ENCODE measurements at places on chromosomes 3 and 15. TPM values are rescaled to one million over a fixed set of nuclear protein-coding genes. Genes with fewer than 3 reads are reported as not detected.

IQCF2 gene
- not detected for total RNA-seq

- no peak for DNase-seq
These were observed 84.0 kb downstream of the DUT start for GRCh38 chr15:48415036-48415886.

RAP2B gene
- total RNA-seq, result 12.3 TPM

- no peak for DNase-seq
These were observed 357.5 kb upstream of the CADM2 start for GRCh38 chr3:84601303-84601702.
